ENCODE measurements at places on chromosomes 16 and 17.

GRCh38 chr16:56415875-56416274 lies 9.5 kb downstream of the AMFR start:
- no peak for DNase-seq

GRCh38 chr16:56198006-56198754 lies 6.9 kb downstream of the GNAO1 start:
- no peak for DNase-seq

GRCh38 chr17:50686494-50687199 lies 21.1 kb downstream of the ANKRD40 start:
- DNase-seq, result no peak

DNA sequence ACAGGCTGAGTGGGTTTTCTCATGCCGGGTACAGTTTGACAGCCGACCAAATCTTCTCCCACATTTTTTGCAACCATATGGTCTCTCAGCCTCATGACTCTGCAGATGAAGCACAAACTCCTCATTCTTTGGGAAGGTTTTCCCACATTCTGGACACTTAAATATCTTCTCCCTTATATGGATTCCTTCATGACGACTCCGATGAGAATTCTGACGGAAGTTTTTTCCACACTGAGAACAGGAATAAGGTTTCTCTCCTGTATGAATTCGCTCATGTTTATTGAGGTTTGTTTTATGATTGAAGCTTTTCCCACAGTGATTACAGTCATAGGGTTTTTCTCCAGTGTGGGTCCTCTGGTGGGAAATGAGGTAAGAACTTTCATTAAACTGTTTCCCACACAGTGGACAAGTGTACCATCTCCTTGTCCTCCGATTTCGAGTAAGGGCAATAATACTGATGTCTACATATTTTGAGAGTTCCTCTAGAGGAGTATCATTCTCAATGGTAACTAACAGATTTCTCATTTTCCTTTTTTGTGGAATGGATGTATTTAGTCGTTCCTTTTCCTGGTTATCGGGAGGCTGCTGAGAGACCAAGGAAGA lies 10.9 kb downstream of the ZNF200 start:
- DNase-seq, result no peak

DNA sequence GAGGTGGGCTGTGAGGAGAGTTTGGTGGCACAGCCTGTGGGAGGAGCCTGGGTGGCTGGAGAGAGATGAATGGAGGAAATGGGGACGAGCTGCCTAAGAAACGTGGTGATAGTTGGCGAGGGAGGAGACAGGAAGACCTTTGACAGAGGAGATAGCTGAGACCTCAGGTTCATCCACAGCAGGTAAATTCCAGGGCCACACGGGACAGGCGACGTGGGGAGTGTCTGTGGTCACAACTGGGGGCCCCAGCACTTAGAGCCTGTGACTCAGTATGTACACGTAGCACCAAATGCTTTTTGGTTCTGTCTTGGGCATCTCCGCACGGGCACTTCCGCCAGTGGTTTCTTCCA lies 7.7 kb downstream of the MINK1 start:
- DNase-seq, result no peak

DNA sequence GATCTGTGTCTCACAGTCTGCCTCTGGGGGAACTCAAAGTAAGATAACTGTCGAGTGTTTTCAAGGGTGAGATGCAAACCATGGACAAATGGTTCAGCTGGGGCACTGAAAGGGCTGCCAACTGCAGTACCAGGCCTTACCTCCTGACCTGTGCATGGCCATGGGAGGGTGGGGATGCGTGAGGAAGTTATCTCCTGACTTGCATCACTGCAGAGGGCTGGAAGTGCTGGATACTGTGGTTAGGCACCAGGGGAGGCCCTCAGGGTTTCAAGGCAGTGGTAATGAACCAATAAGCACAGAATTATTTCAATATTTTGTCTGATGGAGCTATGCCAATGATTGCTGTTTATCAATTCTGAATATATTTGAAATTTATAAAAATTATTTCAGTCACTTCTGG lies 159.2 kb downstream of the CYLD start:
- no peak for DNase-seq

GRCh38 chr17:32498391-32498790 lies 11.6 kb downstream of the CDK5R1 start:
- no peak for DNase-seq

DNA sequence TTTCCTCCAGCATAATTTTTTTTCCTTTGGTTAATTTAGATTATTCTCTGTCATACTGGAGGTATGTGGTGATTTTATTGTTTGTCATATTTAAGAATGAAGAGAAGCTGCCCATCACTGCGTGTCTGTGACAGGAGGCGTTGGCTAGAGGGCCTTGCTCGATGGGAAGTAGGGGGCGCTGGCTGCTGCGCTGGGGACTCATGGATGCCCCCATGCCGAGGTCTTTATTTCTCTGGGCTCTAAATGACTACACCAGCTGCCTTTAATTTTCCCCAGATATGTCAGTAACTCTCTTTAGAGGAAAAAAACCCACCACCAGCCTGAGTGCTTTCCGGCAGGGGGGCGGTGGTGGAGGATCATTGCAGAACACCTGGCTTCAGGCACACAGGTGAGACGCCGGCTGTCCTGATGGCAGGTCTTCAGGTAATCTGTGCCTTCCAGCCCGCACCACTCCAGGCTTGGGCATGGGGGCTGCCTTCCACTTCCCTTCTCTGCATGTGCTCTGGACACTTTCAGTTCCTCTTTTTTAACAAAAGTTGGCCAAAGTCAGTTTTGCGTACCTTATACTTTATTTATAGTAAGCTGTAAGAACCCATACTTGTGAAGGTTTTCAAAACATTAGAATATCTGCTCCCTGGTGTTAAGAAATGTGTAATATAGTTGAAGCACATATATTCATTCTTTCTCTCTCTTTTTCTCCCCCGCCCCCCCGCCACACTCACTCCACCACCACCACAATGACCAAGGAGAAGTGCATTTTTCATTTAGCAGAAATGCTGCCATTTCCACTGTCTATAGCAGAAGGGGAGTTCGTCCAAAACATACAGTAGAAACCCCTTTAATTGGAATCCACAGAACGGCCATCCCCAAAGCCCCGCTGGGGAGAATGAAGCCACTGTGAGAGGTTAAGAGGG lies 192.7 kb downstream of the RPTOR start:
- DNase-seq, result no peak

DNA sequence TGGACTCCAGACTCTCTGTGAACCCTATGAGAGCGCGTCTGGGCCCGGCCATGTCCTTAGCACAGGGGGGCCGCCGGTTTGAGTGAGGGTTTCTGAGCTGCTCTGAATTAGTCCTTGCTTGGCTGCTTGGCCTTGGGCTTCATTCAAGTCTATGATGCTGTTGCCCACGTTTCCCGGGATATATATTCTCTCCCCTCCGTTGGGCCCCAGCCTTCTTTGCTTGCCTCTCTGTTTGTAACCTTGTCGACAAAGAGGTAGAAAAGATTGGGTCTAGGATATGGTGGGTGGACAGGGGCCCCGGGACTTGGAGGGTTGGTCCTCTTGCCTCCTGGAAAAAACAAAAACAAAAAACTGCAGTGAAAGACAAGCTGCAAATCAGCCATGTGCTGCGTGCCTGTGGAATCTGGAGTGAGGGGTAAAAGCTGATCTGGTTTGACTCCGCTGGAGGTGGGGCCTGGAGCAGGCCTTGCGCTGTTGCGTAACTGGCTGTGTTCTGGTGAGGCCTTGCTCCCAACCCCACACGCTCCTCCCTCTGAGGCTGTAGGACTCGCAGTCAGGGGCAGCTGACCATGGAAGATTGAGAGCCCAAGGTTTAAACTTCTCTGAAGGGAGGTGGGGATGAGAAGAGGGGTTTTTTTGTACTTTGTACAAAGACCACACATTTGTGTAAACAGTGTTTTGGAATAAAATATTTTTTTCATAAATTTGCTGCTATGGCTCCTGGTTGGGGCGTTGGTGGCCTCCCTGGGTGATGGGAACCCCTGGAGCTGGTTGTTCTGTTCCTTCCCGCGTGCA lies 23.1 kb downstream of the STAT5A start:
- DNase-seq, result no peak

DNA sequence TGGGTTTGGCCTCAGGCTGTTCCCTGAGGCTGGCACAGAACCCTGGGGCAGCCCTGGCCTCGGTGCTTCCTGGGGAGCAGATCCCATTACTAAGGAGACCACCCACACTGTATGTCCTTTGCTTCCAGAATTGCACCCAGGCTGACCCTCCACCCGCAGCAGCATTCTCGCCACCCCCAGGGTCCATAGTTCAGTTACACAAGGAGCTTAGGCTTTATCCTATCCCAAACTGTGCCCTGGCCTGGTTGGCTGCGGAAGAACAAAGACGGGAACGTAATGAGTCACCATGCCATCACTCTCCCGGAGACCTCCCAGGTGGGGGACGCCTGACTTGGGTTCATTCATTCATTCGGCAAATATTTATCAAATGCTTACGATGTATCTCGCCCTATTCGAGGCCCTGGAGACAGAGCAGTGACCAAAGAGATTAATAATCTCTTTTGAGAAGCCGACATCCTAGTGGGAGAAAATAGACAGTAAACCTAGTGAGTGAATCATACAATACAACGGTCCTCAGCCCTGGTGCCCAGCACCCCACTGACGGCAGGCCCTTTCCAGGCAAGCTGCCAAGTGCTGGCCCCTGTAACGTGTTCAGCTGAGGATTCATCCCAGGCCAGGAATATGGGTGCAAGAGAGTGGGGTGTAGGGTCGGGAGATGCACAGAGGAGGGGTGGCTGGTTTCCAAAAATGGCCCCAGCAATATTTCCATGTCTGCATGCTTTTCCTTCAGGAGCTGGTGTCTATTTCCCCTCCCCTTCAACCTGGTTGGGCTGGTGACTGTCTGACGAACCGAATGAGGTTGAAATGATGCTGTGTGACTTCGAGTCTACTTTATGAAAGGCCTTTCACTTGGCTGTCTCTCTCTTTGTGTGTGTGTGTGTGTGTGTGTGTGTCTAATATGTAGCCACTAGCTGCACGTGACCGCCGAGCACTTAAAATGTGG lies 134.2 kb downstream of the MGAT5B start:
- no peak for DNase-seq

DNA sequence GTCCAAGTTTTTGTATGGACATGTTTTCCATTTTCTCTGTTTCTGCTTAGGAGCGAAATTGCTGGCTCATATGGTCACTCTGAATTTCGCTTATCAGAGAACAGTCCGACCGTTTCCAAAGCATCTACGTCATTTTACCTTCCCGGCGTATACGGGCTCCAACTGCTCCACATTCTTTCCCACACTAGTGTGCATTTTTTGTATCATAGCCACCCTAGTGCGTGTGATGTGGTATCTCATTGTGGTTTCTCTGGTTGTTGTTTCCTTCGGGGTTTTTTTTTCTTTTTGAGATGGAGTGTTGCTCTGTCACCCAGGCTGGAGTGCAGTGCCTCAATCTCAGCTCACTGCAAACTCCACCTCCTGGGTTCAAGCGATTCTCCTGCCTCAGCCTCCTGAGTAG lies 31.0 kb upstream of the BHLHA9 start:
- no peak for DNase-seq

DNA sequence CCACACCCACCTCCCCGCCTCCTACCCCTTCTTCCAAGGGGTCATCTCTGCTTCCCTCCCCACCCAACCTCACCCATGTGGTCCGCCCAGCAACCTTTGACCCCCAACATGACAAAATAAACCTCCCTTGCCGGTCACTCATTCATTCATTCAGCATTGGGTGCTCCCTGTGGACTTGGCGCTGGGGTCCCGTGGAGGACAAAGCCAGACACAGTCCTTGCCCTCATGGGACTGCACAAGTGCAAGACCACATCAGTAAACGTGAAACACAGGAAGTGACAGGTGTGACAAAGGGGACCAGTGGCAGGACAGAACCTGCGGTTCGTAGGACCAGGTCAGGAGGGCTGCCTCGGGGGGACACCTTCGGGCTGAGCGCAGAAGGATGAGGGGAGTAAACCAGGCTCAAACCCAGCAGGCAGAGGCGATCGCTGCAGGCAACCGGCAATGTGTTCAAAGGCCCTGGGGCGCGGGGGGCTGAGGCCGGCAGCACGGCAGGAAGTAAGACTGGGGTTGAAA lies 185.4 kb downstream of the SEC14L1 start:
- DNase-seq, result peak; percentile 32

DNA sequence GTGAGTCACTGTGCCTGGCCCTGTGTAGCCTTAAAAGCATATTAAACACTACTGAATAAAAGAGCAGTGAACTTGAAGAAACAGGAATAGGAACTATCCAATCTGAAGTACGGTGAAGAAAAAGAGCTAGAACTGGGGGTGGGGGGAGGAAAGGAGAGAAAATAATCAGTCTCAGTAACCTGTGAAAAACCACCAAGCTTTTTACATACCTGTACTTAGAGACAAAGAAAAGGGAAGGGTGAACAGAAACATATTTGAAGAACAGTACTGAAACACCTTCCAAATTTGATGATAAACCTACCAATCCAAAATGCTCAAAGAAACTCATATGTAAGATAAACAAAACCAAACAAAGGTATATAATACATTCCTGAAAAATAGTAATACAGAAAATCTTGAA lies 77.5 kb downstream of the USP32 start:
- DNase-seq, result no peak

- DNase-seq, result no peak
Measured at GRCh38 chr16:27595475-27595874, 45.5 kb downstream of the KATNIP start.

- no peak for DNase-seq
Measured at GRCh38 chr17:40506786-40507185, 5.4 kb upstream of the TNS4 start.

DNA sequence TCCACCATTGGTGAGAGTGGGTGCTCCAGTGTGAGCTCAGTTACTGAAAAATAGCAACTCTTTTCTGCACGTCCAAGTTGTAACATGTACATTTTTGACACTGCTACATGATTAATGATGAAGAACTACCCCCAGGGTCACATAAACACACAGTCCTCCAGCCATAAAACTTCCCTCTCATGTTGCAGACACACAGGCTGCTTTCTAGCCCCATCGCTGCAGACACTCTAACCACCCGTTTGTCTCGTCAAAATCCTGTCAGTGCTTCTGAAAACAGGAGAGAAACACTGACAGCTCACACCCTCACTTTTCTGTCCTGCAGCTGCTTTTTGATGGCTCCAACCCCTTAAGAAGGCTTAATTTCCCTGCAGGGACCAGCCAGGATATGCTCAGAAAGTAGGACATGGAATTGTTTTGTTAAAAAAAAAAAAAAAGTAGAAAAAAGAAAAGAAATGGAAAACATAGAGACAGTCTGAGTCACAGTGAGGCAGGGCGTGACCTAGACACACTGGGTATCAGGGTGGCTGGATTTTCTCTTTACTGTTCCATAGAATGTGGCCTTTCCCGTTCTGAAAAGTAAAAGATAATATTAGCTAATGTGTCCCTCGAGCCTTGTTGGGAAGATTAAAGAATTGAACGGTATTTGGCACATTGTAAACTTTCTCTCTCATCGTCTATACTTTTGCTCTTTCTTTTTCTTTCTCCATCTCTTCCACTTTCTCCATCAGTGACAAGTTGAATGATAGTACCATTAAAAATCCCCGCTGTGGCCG lies 20.7 kb upstream of the CCL5 start:
- peak; percentile 74 for DNase-seq

- DNase-seq, result no peak
Measured at GRCh38 chr17:78133179-78133951, 2.8 kb downstream of the TMC8 start.

- DNase-seq, result no peak
Measured at GRCh38 chr17:64178011-64178825, 48.3 kb upstream of the ERN1 start.

- DNase-seq, result no peak
Measured at GRCh38 chr16:80547145-80547544, 6.4 kb downstream of the DYNLRB2 start.

Measured in immature natural killer cell (primary cell).